ENCODE measurements at places on chromosomes 4 and X.

DNA sequence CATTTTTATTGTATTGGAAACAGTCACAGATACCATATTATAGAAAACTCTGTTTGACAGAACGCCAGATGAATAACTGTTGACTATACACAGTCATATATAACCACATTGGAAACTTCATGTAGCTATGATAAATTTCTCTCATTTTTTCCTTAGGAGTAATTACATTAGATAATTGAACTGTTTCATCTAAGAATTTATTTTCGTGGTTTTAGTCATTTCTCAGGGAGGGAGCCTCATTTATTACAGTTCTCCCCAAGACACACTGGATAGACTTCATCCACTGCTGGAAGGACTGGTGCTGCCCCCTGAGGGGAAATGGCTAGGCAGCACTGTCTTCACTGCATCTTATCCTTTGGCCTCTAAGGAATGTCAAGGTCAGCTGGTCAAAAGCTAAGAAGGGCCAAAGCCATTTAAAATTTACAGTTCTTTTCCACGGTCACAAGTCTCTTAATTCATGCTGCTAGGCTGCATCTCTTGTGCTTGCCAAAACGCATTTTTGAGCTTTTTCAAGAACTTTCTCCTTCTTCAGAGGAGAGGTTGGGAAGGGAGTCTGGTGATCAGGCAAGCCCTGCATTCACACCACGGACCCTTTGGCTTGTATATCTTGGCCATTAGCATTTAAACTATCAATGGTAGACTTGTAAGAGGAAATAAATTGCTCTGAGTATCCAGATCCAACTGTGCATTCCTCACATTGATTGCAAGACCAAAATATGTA is 145.1 kb downstream of the CBR4 start:
- no peak for DNase-seq

DNA sequence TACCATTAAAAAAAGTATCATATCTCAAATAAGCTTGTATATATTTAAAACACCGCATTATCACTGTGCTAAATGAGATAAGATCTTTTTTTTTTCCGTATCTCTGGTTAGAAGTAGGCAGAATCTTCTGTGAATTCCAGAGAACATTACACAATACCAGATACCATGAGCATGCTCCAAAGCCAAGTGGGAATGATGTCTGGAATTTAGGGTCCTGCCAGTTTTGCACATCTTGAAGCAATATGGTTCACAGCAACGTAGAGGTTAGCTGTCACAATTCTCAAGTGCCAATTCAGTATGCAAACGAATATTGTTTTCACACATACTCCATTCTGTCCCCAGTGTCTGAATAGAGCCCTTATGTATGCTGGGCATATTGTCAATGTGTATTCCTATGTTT is 127.5 kb upstream of the NEIL3 start:
- no peak for DNase-seq

- DNase-seq: no peak
Observed at GRCh38 chr4:182931691-182932345, 14.6 kb upstream of the DCTD start.

- no peak for DNase-seq
Observed at GRCh38 chr4:183332447-183332846, 10.2 kb upstream of the CLDN24 start.

- DNase-seq: no peak
Observed at GRCh38 chr4:65911720-65912119, 241.4 kb upstream of the EPHA5 start.

DNA sequence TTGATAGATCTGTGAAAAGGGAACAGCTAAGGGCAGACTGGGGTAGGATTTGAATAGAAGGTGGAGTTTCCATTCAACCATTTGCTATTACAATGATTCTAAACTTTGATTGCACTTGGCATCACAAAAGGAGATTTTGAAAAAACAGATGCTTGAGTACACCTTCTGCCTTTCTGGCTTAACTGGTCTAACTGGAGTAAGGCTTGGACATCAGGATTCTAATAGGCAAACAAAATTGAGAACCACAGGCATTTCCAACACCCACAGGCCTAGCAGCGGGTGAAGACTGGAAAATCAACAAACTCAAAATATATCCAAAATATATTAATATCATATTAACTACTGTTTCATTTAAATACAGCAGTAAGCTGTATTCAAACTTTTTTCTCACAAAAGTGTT is 1.9 kb upstream of the VEGFC start:
- no peak for DNase-seq
